ENCODE measurements at places on chromosomes 7 and 10.

- ATAC-seq, result no peak
These were observed 132.0 kb downstream of the CFAP58 start for GRCh38 chr10:104485632-104486031.

DNA sequence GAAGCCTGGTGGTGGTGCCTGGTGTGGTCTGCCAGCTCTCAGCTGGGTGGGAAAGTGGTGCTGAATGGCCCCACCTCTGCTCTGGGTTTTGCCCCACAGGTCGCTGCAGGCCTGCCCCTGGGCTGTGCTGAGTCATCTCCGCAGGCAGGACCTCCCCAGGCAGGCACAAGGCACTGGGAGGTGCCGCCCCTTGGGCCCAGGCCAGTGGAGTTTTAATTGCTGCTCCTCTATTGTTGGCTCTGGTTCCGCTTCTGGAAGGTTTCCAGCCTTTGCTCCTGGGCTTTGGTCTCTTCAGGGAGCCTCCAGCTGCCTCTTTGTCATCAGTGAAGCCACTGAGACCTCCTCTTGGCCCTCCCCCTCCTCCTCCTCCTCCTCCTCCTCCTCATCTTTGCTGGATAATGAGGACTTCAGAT, 180.3 kb upstream of the GRB10 start:
- no peak for ATAC-seq

GRCh38 chr10:118542745-118543144, 52.7 kb downstream of the PRLHR start:
- ATAC-seq, result no peak

DNA sequence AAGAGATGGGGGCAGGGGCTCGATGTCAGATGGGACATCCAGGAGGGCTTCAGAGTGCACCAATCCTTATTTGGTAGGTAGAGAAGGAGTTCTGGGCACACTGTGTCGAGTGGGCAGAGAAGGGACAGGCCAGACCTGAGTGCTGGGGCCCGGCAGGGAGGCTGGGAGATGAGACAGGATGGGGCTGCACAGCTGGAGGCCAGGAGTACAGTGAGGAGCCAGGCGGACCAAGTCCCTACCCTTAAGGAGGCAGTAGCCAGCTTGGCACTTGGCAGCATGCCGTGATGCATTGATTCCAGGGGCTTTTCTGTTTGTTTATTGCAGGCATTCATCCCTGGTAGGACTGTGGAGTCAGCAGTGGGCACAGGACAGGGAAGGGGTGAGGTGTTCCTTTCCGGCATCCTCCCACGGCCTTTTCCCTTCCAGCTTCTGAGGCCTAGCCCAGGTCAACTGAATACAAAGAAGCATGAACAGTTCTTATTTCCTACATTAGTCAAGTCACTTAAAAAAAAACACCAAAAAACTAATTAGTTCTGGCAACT, 168.8 kb upstream of the CDCA7L start:
- no peak for ATAC-seq

GRCh38 chr10:119410361-119411116, 132.0 kb downstream of the RGS10 start:
- ATAC-seq, result no peak

GRCh38 chr7:133641436-133641835, 388.6 kb downstream of the EXOC4 start:
- no peak for ATAC-seq

DNA sequence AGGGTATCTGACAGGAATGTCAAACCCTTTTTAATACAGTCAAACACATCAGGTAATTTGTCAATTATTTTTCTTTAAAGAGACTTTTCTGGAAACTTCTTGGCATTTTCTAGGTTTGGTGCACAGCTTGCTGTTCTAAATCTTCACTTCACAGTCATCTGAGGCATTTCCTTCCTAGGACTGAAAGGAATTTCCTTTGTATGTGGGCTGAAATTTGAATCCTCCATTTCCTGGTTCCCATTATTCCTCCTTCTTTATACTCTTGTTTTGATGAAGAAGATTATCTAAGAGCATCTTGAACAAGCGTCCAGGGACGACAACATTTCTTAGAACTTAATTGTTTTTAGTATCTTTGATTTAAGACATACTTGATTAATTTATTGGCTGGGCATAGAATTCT, 24.9 kb downstream of the CALD1 start:
- no peak for ATAC-seq

DNA sequence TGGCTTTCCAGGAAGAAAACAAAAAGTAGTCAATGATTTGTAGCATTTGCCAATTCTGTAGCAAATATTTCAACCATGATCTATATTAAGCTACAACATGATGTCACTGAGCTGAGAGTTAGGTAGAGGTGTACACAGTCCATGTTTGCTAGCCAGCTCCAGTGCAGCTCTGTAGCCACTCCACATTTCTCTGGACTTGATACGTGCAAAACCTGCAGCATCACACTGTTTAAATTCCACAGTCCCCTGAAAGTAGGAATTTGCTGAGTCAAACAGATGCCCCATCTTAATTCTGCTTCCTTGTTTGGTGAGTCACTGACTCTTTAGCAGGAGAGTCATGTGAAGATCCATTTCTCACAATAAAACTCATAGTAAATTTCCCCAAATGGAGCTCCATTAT, 89.8 kb upstream of the LRRTM3 start:
- ATAC-seq, result no peak

DNA sequence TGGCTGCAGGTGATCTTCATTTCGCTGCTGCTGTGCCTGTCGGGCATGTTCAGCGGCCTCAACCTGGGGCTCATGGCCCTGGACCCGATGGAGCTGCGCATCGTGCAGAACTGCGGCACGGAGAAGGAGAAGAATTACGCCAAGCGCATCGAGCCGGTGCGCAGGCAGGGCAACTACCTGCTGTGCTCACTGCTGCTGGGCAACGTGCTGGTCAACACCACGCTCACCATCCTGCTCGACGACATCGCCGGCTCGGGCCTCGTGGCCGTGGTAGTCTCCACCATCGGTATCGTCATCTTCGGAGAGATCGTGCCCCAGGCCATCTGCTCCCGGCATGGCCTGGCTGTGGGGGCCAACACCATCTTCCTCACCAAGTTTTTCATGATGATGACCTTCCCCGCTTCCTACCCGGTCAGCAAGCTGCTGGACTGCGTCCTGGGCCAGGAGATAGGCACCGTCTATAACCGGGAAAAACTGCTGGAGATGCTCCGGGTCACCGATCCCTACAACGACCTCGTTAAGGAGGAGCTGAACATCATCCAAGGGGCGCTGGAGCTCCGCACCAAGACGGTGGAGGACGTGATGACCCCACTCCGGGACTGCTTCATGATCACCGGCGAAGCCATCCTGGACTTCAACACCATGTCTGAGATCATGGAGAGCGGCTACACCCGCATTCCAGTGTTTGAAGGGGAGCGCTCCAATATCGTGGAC, 1.3 kb downstream of the CNNM2 start:
- ATAC-seq, result no peak

GRCh38 chr10:110779489-110779888, 92.2 kb upstream of the PDCD4 start:
- no peak for ATAC-seq

DNA sequence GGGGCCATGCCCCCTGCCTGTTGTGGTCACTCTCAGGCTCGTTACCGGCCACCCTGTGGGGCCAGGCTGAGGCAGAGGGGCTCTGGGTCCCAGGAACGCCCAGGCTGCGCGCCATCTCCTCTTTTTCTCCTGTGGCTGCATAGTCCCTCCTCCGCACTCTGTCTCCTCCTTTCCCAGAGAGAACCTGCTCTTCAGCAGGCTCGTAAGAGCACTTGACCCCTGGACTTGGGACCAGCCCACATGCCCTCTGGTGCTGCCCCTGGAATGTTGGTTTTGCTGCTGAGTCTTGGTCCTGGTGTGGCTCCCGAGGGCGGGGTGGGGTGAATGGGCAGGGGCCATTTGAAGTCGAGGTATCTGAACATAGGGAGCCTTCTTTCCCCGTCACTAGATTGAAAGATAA, 6.6 kb upstream of the BHLHA15 start:
- ATAC-seq, result no peak

DNA sequence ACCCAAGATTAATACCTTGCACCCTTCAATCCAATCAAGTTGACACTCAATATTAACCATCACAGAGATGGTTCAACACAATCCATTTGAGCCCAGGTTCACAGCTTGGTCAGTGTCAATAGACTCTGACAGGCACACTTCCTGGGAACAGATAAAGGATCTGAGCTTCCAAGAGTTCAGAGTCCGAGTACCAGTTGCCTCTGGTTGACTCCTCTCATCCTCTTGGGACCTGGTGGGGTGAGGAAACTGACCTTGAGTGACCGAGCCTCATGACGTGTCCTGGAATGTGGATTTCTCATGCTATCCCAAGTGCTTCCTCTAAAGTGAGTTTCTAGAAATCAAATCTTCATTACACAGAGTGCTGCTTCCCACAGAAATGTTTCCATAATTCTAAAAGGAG, 162.0 kb downstream of the CYP26A1 start:
- no peak for ATAC-seq

DNA sequence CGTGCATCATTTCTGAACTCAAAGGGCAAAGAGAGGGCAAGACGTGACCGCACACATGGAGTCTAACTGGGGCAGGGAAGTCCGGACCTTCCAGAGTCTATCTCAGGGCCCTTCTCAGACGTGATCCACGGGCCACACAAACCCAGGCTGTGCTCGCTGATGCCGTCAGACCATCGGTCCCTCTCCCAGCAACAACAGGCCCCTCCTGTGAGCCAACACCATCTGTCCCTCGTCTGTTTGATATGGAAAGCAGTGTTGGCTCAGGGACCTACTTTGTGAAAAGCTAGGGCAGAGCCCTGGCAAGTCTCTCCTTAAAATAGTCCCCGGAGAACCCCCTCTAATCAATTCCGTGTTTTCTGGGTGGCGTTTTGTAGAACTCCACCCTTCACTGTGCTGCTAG, 208.8 kb downstream of the TCERG1L start:
- ATAC-seq, result no peak

DNA sequence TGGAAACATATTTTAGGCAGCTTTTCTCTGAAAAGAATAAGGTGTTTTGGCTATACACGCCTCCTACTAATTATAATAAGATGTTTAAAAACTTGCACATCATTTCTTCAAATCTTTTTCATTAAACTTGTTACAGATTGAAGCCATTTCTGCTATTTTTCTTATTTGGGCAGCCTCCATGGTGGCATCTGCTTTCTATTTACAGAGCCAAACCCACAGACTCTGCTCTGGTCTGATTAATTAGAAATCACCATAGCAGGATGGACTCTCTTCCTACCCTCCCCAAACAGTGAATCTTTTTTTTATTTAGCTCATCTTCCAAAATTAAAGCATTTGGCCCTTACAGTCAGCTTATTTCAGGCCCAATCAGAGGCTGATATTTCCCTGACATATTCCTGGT, 85.7 kb upstream of the AOAH start:
- ATAC-seq, result no peak

- no peak for ATAC-seq
These were observed 156.0 kb downstream of the SEMA3D start for GRCh38 chr7:85030893-85031292.

DNA sequence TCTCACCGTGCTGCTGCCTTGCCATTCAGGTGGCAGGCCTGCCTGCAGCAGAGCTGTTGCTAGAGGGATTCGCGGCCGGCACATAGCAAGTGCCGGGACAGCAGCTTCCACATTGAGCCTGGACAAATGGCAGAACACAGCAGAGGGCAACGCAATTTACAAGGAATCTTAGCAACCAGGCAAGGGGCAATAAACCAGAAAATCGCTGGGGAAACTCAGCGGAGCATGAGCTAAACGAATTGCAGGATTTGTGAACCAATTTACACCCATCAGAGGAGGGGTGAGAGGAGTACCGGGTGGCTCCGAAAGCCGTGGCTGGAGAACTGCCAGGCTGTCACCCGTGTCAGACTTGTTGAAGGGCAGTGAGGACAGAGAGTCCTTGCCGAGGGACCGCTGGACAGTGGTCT, 58.6 kb upstream of the LOXL4 start:
- no peak for ATAC-seq

DNA sequence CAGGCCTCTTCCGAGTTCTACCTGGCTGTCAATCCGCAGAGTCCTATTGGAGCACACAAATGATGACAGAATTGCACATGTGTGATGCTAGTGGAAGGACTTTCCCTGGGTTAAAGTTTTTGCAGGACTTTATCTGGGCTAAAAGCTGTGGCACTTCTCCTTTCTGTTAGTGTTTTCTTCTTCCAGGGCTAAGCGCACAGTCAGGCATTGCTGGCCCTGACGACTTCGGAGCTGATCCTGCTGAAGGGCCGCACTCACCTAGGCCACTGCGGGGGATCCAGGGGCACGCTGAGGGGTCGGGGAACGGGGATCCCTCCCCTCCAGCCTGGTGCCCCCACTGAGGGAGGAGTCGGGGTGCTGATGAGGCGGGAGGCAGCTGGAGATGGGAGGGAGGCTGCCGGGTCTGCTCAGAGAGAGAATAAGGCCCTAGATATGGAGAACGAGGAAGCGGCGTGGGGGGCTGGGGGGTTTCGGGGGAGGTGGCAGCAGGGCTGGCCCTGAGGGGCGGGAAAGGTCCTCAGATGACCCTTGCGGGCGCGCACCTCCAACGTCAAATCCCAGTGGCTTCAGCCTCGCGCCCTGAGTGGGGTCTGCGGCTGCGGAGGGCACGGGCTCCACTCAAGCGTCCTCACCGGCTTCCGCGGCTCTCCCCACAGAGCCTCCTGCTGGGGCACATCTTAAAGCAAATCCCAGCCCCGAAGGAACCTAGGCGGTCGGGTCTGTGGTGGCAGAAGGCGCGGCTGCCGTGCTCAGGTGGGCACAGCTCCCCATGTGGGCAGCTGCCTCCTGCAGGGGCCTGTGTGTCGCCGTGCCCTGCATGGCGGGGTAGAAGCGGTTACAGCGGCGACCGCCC, 30.9 kb downstream of the AGR3 start:
- no peak for ATAC-seq

DNA sequence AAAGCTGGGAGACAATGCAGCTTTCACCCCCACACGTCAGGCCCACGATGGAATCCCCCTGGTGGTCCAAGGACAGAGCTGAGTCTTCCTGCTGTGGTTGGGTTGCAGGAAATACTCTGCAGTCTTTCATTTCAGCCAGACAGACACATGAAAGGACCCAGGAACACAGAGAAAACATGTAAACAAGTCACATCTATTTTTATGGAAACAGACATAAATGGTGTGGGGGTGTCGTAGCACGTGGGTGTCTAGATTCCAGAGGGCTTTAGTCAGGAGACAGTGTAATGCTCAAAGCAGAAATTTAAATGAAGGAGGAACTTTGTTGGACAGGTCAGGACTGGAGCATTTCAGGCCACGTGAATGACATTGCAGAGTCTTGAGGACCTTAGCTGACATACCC, 444.6 kb downstream of the SUGCT start:
- no peak for ATAC-seq

DNA sequence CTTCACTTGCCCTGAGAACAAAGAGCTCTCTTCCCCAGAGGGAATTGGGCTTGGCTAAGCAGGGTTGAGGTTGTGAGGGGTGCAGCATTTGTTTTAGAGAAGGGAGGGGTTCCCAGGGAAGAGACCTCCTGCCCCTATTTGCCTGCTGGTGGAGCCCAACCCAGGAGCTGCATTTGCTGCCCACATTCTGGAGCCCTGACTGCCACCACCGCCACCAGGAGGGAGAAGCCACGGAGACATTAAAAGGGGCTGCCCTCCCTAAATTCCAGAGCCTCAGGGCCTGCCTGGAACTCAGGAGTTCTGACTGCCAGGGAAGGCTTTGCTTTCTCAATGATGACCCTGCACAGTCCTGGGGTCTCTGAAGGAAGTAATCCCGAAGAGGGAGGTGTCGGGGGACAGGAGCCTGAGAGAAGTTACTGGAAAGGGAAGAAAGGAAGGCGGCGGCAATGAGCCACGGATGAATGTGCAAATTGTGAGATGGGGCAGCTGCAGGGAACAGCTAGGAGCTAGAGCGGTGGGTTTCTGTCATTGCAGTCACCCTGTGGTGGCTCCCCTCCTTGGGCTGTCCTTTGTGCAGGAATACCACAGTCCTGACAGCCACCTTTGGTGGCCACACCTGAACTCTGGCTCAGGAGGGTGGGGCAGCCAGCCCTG, 51.3 kb downstream of the NEURL1 start:
- no peak for ATAC-seq

GRCh38 chr7:128738570-128739047, 550 bp upstream of the CALU start:
- peak; percentile 10 for ATAC-seq
